EH (cell line): ENCODE measurements at places on chromosomes 13 and 19.

GRCh38 chr19:16021796-16022195 is 54.5 kb upstream of the TPM4 start:
- DNase-seq: no peak

DNA sequence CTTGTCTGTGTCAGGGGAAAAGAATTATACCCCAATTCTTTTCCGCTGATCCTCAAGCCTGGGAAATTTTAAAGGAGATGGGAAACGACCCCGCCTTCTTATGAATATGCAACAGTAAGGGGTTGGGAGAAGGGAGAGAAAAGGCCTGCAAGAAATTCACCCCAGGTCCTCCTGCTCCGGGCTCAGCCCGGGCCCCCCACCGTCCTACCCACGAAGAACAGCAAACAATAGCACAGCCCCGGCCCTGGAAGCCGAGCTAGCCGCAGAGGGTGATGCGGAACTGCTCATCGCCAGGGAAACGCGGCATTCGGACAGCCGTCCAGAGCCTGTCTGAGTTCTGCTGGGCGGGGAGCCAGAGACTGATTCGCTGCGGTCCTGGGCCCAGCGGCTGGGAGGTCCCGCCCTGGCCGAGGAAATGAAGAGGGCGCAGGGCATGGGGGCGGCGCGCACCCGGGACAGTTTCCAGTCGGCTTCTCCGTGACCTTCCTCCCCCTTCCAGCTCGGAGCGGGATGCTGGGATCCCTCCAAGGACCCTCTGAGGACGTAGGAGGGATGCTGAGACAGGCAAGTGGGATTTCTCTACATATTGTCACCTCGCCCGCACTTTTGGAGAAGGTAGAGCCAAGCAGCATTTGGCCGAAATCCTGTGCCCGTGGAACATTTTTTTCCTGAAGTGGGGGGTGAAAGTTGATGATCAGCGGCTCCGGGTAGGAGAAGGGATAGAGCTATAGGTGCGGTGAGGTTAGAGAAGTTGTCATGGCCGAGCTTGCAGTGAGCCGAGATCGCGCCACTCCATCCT is 82.3 kb upstream of the C1QTNF9B start:
- peak; percentile 89 for DNase-seq

DNA sequence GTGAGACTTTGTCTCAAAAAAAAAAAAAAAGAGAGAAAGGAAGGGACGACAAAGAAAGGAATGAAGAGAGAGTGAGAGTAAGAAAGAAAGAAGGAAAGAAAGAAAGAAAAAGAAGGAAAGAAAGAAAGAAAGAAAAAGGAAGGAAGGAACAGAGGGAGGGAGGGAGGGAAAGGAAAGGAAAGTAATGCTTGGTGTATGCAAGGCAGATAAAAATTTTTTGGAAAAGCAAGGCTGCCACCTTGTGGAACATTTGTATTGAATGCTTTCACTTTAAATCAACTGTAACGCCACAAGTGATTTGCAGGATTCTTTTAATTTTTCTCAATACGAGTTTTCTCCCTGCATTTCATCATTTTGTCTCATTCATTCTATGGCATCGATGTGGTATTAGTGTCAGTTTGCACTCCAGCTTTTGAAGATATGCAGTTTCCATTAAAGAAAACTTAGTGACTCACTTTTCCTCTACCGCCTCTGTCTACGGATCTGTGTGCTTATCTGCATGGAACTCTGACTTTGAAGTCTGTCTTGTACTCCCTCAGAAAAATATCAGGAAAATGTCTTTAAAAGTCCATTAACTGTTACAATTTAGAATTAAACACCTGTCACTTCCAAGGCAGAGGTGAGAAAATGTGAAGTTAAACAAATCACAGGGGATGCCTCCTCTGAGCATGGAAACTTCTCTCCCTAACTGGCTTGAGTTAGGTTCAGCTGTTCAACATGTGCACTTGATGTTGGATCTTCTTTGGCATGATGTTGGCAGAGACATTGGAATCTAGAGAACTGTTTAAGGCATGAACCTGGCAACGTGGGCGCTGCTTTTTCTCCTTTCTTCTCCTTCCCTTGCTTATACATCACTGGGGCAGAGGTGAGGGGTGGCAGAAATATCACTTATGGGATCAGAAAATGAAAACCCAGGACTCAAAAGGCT is 20.0 kb upstream of the ZDHHC20 start:
- peak; percentile 81 for DNase-seq

DNA sequence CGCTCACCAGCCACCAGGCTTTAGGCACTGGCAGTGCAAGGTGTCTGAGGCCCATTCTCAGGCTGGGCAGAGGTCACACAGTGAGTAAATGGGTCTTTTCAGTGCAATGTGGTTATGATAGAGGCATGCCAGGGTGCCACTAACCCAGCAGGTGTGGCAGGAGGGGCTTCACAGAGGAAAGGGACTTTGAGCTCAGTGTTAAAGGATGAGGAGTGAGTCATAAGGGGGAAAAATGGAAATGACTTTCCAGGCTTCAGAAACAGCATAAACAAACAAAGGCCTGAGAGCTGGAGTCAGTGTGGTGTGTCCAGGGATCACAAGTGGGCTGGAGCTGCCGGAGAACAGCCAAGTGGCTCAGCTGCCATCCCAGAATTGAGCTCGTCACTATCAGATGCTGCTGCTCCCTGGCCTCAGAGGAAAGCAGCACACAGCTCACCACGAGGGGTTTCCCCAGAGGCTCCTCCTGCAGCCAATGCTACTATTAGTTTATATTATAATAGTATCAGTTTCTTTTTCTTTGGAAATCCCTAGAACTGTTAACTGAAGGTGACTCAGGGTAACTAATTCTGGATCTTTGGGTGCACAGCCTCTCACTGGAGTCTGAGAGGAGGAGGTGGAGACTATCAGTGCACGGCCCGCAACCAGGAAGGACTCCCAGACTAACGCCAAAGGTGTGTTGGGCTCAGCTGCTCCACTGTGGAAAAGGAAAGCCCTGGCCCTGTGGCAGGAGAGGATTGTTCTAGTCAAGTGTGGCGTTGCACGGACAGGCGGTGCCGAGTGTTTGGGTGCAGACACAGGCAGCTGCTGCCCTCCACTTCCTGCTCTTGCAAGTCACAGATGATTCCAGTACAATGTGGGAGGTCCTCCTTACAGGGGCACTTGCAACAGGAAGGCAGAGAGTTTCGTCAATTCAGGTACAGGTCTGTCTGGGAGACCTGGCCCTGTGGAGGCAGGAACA is 39.5 kb downstream of the DHRS12 start:
- DNase-seq: peak; percentile 85

- DNase-seq: no peak
These were observed 1129.5 kb downstream of the DIAPH3 start for GRCh38 chr13:59034198-59034597.

GRCh38 chr13:98839856-98840769 is 87.6 kb upstream of the SLC15A1 start:
- DNase-seq: peak; percentile 63

- no peak for DNase-seq
These were observed 16.1 kb downstream of the MED16 start for GRCh38 chr19:876780-877314.

GRCh38 chr13:77696879-77697216 is 639 bp upstream of the SLAIN1 start:
- no peak for DNase-seq

DNA sequence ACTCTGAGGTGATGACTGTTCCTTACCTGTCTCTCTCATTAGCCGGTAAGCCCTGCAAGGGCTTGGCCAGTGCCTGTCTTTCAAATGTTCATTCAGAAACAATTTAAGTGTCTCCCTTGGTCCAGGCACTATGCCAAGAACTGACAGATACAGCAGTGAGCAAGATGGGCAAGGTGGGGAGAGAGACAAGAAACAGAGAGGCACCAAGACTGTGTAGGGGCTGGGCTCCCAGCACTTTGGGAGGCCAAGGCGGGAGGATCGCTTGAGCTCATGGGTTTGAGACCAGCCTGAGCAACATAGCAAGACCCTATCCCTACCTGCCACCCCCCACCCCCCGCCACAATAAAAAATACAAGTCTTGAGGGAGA is 1.3 kb upstream of the CCNE1 start:
- peak; percentile 23 for DNase-seq

- no peak for DNase-seq
These were observed 68.0 kb downstream of the CRYL1 start for GRCh38 chr13:20457670-20458069.

GRCh38 chr13:85825454-85825853 is 26.2 kb upstream of the SLITRK6 start:
- no peak for DNase-seq
